NCI-H226 (cell line): ENCODE measurements at places on chromosomes 13 and 19.

- no peak for DNase-seq
These were observed 59.6 kb downstream of the GPALPP1 start for GRCh38 chr13:45048890-45049407.

GRCh38 chr13:74052402-74052928, 81.7 kb downstream of the KLF12 start:
- no peak for DNase-seq

- DNase-seq, result no peak
These were observed 149.1 kb downstream of the KLF12 start for GRCh38 chr13:73984949-73985691.

DNA sequence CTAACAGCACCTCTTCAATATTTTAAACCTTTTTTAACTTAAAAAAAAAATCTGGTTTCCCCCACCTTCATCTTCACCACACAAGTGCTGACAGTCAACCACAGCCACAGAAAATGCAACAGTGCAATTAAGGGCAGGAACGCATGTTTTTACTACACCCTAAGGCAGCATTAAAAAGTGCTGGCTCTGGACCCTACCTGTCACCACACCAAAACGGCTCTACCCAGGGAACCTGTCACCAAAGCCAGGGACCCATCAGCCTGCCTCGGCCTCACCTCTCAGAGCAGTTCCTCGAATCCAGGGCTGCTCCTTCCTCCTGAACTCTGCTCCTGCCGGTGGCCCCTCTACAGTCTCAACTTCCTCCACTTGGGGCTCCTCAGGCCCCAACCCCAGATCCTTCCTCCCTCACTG, 22.5 kb upstream of the SLC35E1 start:
- DNase-seq, result no peak

DNA sequence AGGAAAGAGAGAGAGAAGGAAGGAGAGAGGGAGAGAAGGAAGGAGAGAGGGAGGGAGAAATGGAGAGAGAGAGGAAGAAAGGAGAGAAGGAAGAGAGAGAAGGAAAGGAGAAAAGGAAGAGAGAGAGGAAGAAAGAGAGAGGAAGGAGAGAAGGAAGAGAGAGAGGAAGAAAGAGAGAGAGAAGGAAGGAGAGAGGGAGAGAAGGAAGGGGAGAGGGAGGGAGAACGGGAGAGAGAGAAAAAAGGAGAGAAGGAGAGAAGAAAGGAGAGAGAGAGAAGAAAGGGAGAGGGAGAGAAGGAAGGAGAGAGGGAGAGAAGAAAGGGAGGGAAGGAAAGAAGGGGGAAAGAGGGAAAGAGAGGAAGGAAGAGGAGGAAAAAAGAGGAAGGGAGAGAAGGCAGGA, 1070.7 kb downstream of the UQCRFS1 start:
- no peak for DNase-seq

- peak; percentile 67 for DNase-seq
These were observed 6.5 kb downstream of the RAB11B start for GRCh38 chr19:8396563-8397203.

GRCh38 chr13:30412346-30412745, 9.9 kb upstream of the UBE2L5 start:
- no peak for DNase-seq

DNA sequence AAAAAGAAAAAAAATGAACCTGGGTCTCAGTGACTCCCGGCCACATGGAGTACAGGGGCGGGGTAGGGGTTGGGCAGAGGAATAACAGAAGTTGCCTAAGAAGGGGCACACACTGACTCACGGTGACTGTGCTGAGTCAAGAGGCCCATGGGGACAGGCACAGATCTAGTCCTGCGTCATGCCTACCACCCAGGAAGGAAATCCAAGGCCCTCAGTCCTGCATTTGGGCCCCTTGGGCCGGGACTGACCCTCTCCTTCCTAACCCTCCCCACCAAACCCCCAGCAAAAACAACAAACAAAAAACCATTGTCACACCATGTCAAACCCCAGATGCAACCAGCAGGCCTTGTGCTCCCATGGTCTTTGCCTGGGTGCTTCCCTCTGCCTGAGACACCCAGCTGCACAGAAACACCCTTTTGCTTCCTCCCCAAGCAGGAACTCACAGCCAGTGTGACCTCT, 9.6 kb upstream of the NOTCH3 start:
- DNase-seq, result no peak

- DNase-seq, result no peak
These were observed 3.0 kb downstream of the CERS4 start for GRCh38 chr19:8212212-8212611.
